Stimulated activated CD4-positive, alpha-beta T cell treated with anti-CD3 and anti-CD28 coated beads, Interleukin-4, amount 100 ng/mL, for 48 hours (primary cell): ENCODE measurements at places on chromosomes 16 and 17.

- DNase-seq = no peak
These were observed 94.6 kb downstream of the BANP start for GRCh38 chr16:88045820-88046303.

DNA sequence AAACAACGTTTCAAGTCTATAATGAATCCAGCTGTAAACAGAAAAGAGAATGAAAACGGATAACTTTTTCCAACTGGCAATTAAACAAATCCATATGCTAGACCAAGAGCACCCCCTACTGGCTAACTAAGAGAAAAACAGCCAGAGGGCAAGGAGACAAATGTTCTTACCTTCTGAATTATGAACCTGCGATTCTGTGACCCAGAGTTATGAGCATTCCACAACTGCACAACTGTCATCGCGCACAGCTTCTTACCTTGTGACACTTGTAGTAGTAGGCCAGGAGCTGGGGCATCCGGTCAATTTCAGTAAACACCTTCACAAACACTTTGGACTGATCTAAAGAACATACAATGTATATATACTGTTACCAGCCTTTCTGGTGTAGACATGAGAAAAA is 18.6 kb downstream of the COG7 start:
- no peak for DNase-seq

DNA sequence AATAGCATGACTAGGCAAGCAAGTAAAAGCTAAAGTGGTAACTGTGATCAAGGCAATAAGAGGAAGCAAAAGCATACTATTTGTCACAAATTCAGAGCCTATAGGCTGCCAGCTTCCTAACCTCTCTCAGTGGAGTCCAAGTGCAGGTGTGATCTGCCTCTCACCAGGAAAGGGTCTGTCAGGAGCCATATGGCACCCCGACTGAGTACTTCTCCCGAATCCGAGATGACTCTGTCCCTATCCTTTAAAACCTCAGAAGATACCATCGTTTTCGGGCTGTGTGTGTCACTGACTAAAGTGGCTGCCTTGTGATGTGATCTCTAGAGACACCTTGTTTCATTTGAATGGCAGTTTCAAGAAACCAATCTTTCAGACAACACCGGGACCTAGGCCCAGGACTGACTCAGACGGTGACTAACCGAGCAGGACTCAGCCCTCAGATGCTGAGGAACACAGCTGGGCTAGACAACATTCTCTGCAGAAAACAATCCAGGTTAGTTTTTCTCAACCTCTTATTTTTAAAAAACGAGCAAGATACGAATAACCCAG is 63.6 kb downstream of the SMG6 start:
- no peak for DNase-seq

GRCh38 chr17:50169121-50169764 is 3.4 kb downstream of the SGCA start:
- no peak for DNase-seq

GRCh38 chr16:85326113-85326793 is 214.0 kb upstream of the CIBAR2 start:
- DNase-seq = no peak

DNA sequence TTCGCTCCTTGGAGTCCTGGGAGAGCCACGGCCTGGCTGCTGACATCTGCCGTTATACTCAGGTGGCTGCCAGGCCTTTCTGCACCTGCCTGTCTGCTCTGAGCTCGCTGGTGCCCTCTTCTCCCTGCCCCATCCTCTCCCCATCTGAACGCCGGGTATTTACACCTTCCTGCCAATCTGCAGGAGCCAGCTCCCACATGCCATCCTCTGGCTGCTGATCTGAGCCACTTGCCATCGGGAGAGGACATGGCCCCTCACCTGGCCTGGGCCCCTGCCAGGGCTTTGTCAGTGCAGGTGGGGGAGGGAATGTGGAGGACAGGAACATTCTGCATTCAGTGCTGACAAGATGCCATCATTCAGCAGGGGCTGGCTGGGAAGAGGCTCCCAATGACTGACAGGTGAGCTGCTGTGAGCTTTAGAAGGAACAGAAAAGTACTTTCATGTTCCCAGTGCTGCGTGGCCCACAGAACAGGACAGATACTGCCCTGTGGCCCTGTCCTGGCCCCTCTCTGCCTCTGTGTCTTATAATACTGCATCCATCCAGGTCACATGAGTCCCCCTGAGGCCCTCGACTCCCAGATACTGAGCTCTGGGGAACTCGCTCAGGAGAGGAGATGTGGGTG is 96.3 kb upstream of the ZNF469 start:
- no peak for DNase-seq

GRCh38 chr17:72903522-72903921 is 189.0 kb downstream of the SLC39A11 start:
- DNase-seq = no peak

- DNase-seq = no peak
These were observed 33.2 kb downstream of the METTL16 start for GRCh38 chr17:2478458-2478857.

DNA sequence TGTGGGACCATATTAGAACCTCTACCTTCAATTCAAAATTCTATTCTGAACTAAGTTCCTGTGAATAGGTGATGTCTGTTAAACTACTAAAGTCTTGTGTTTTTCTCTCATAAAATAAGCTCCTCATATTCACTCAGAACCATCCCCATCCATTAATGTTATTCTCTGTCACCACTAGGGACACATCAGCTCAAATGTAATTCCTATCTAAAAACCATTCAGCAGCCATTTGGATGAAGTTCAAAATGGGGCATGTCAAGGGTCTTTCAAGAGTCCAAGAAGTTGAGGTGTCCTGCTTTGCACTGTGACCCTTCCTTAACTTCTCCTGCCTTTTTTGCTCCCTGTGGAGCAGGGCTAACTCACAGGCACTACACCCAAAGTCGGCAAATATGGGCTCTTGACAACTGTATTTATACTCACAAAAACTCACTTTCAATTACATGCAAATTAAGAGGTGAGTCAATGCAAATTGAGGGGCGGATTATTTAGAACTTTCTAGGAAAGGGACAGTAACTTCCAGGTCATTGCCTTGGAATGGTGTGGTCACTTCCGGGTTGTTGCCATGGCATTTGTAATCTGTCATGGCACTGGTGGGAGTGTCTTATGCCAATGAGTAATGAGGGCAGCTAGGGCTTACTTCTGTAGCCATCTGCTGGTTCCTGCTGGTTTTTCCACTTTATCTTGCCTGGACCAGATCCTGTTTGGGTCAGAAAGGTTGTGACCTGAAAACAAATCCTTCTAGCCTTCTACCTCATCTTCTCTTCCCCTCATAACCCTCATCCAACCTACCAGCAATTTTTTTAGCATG is 128.2 kb upstream of the COX10 start:
- no peak for DNase-seq

- no peak for DNase-seq
These were observed 231.4 kb downstream of the IRX3 start for GRCh38 chr16:54055191-54055590.

DNA sequence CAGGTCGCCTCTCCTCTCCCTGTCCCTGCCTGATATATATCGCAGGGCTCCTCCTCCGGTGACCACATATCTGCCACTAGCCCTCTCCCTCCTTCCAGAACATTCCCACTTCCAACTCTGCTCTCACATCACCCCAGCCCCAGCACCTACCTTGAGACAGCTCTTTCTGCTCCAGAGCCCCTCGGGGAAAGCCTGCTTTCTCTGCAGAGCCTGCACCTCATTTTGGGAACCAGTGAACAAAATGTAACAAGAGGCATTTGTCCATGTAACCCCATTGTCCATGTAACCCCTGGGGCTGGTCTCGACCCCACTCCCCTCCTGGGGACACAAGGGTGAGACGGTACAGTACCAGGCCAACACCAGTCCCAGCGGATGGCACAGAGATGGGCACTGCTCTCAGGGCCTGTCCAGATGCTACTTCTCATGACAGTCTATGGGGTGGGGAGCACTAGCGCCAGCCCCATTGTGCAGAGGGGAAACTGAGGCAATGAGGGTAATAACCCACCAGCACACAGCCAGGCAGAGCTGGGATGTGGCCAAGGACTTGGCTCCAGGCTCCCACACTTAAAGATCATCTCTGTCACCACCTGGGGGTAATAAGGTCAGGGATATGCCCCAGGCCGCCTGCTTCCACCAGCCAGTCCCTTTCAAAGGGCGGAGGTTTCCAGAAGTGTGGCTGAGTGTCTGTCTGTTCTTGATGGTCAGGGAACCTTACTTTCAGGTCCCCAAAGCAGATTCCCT is 42.9 kb downstream of the TBC1D16 start:
- DNase-seq = no peak

GRCh38 chr16:49930841-49931240 is 74.9 kb upstream of the ZNF423 start:
- no peak for DNase-seq

DNA sequence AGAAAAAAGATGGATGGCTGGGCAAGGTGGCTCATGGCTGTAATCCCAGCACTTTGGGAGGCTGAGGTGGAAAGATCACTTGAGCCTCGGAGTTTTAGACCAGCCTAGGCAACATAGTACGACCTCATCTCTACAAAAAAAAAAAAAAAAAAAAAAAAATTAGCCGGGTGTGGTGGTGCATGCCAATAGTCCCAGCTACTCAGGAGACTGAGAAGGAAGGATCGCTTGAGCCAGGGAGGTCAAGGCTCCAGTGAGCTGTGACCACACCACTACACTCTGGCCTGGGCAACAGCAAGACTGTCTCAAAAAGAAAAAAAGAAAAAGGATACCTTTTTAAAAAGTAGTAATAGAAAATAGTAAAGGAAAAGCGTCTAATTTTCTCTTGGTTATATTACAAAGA is 20.7 kb downstream of the ZNF652 start:
- DNase-seq = no peak

- DNase-seq = no peak
These were observed 551 bp downstream of the WDR81 start for GRCh38 chr17:1724869-1725641.

- no peak for DNase-seq
These were observed 23.0 kb downstream of the SKAP1 start for GRCh38 chr17:48406936-48407567.

- no peak for DNase-seq
These were observed 8.6 kb downstream of the BRD7 start for GRCh38 chr16:50360033-50360778.

GRCh38 chr17:57370037-57370581 is 113.8 kb downstream of the MSI2 start:
- DNase-seq = no peak

- no peak for DNase-seq
These were observed 12.5 kb downstream of the CMTM3 start for GRCh38 chr16:66617010-66617434.

GRCh38 chr17:48951572-48951971 is 6.9 kb upstream of the SNF8 start:
- no peak for DNase-seq

DNA sequence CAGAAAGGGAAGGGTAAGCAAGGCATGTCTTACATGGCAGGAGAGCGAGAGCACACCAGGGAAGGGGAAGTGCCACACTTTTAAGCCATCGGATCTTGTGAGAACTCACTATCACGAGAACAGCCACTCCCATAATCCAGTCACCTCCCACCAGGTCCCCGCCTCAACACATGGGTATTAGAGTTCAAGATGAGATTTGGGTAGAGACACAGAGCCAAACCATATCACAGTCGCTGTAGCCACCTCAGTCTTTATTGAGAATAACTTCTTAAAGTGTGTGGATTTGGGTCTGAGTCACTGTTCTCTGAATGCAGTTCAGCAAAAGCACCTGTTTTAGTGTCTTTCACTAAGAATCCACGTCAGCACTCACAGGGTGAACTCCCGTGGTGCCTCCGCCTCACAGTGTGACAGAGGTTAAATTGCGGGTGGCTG is 195.2 kb upstream of the CHMP6 start:
- DNase-seq = no peak

DNA sequence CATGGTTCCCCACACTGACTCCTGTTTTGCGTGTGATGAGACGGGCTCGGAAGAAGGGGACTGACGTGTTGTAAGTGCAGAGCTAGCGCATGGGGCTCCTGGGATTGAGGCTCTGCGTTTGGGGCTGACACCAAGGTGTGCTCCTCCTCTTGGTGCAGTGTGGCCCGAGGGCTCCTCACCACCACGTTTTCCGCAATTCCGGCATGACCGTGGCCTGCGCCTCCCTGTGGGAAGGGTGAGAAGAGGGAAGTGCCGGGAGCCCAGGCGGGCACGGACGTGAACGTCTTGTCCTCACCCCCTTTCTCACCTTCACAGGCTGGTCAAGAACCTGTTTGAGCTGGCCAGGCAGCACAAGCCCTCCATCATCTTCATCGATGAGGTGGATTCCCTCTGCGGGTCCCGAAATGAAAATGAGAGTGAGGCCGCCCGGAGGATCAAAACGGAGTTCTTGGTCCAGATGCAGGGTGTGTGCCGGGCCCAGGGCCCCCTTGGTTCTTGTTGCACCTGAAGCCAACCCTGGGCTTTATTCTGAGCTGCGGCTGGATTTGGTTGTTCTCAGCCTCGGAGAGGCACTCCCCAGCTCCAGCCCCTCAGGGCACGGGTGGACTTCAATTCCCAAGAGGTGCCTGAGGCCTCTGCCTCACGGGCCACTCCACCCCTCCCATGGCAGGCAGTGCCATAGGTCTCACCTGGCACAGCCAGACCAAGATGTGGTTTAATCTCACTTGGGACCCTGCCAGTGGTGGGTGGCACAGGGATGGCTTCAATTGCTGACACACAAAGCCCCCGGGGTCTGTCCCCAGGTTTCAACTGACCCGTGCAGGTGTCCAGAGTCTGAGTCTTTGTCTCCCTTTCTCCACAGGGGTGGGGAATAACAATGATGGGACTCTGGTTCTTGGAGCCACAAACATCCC is 8.9 kb downstream of the VPS4A start:
- DNase-seq = no peak

GRCh38 chr17:73138541-73139138 is 26.2 kb upstream of the SSTR2 start:
- no peak for DNase-seq

- peak; percentile 56 for DNase-seq
These were observed 4.1 kb upstream of the TMEM11 start for GRCh38 chr17:21218101-21218500.

DNA sequence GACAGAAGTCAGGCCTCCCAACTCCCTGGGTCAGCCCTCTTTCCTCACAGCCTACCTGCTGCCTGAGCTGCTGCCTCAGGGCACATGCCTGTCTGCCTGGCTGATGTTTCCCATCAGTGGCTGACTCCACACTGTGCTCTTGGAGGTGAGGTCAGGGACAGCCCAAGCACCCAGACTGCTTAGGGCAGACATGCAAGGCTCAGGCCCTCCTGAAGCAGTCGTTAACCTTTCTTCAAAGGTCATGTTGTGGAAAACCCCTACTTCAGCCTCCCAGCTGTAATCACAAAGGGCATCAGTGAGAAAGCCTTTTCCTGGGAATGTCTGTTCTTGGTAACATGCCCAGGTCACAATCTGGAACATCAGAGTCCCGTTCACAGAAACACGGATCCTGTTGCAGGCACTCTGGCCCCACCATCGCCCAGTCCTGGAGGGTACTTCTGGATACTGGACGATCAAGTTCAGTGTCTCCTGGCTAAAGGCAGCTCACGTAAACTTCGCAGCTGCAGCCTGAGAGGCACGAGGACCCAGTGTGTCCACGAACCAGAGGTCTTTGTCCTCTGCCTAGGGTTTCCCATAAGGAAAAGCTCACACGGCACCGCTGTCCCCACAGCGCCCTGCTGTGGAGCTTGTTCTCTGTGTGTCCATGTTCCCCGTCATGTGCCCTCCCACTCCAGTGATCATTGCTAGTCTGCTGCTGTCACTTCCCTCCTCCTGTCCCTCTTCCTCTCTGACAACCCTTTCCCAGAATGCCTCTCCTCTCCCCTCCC is 54.9 kb downstream of the GNAO1 start:
- no peak for DNase-seq

GRCh38 chr17:48795444-48796162 is 21.4 kb downstream of the TTLL6 start:
- no peak for DNase-seq
